Activated CD4-positive, alpha-beta T cell treated with anti-CD3 and anti-CD28 coated beads for 1 hour (primary cell): ENCODE measurements at places on chromosomes 16 and 17.

DNA sequence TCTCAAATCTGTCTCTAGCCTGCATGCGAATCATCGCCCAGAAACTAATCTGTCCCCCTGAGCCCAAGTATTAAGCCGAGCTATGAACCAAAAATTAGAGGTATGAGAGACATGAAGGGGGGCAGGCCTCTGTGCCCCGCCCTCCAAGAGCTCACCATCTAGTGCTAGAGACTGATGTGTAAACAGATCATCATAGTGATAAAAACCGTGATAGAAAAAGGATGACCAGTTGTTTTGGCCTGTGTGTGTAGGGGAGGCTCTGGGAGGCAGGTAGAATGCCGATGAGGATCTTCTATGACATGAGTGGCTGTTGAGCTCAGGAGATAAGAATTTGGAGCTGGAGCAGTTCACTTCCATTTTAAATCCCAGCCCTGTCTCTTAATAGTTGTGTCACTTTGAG lies 89.1 kb upstream of the TBX2 start:
- no peak for DNase-seq

DNA sequence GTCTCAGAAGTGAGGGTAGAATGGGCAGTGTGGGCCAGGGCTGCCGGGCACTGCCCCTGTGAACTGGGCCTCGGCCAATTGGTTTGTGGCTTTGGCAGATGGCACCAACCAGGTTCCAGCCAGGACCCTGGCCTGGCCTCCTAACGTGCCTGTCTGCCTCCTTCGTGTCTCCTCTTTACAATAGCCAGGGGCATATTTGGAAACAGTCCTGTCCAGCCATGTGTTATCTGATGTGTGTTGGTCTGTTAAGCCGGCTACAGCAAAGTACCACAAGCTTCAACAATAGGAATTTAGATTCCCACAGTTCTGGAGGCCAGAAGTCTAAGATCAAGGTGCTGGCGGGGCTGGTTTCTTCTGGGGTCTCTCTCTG lies 14.6 kb downstream of the CRISPLD2 start:
- no peak for DNase-seq

DNA sequence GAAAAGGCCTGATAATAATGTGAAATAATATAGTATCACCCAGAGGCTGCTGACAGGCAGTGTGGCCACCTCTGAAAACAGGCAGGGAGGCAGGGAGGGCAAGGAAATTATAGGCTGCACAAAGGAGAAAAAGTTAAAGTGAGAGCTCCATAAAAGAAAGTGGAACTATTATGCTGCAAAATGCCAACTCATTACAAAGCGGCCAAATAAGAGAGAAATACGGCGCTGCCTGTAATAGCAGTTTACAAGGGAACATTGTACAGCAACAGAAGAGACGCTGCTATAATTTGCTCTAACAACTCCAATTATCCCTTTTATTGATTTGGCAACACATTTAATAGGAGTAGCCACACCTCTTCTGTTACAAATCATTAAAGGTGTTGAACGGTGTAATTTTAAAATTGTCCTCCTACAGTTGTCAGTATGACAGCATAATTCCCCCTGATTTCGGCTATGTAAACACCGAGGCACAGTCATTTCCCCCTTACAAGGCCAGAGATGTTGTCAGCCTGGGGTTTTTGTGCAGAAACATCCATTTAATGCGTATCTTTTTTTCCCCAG lies 120.3 kb downstream of the MRM1 start:
- no peak for DNase-seq

- no peak for DNase-seq
Measured at GRCh38 chr16:8751481-8752311, 45.7 kb downstream of the TMEM186 start.

- no peak for DNase-seq
Measured at GRCh38 chr17:34269969-34270368, at the start of gene CCL7. CCL7 (plus strand) TSS chr17:34270221; CDS start chr17:34270291, 70 bp downstream.

GRCh38 chr17:74123350-74123749 lies 80.1 kb upstream of the RPL38 start:
- no peak for DNase-seq

DNA sequence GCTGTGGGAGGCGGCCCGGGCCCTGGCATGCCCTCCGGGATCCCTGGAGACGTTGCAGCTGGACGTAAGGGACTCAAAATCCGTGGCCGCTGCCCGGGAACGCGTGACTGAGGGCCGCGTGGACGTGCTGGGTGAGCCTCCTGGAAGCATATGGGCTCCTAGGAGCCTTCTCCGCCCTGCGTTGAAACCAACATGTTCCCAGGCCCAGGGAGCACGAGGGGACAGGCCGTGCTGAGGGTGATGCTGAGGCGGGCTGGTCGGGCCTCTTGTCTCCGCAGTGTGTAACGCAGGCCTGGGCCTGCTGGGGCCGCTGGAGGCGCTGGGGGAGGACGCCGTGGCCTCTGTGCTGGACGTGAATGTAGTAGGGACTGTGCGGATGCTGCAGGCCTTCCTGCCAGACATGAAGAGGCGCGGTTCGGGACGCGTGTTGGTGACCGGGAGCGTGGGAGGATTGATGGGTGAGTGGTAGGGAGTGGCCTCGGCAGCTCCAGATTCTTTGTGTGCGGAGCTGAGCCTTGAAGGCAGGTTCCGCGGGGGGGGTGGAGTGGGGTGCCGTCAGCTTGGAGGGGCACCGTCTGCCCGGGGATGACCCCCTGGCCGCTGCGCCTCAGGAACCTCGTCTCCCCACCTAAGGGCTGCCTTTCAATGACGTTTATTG lies 567 bp downstream of the HSD17B1 start:
- no peak for DNase-seq

GRCh38 chr16:17038415-17038814 lies 432.3 kb downstream of the XYLT1 start:
- no peak for DNase-seq

GRCh38 chr16:3546986-3547682 lies 30.1 kb downstream of the NLRC3 start:
- no peak for DNase-seq

GRCh38 chr17:75472119-75472518 lies 15.7 kb downstream of the TMEM94 start:
- no peak for DNase-seq

- no peak for DNase-seq
Measured at GRCh38 chr16:10616756-10617640, 36.6 kb upstream of the EMP2 start.

GRCh38 chr17:55002458-55002857 lies 33.9 kb downstream of the STXBP4 start:
- no peak for DNase-seq

GRCh38 chr16:67935402-67936123 lies 1.1 kb downstream of the PSMB10 start:
- DNase-seq: peak; percentile 88

- DNase-seq: no peak
Measured at GRCh38 chr16:51267681-51268080, 116.6 kb upstream of the SALL1 start.

DNA sequence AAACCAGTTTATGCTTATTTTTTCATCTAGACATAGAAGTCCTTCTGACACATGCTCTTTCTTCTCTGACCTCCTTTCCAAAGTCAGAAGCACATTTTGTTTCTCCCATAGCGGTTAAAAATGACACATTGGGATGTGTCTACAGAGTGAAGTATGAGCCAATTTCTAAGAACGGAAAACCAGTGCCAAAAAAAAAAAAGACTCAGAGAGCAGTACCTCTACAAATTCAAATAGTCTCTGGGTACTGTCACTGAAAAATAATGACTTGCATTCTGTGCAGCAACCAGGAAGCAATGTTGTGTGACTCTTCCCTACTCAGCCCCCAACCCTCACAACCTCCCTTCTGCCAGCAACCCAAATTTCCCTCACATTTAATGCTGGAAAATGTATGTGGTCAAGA lies 145.5 kb upstream of the PMFBP1 start:
- no peak for DNase-seq

DNA sequence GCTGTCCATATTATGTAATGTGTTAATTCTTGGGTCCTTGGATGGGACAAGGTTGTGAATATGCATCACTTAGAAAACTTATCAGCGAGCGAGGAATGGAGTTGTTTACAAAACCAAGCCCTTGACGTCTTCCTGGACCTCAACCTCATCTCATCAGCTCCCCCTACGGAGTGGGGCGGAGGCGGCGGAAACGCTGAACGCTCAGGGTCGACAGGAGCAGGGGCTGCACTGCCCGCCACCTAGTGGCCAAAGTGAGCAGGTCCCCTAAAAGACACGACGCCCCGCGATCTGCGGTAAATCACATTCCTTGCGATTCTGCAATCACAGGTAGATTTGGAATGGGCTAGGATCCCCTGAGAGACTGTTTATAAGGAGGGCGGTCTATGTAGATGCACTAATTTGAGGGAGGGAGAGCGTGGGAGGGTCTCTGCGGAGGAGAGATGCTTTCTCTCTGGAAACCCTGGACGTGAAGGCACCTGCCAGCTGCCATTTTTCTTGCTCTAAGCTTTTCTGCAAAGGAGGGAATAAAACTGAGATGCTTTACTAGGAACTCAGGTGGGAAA lies 5.4 kb upstream of the ICAM2 start:
- peak; percentile 86 for DNase-seq

DNA sequence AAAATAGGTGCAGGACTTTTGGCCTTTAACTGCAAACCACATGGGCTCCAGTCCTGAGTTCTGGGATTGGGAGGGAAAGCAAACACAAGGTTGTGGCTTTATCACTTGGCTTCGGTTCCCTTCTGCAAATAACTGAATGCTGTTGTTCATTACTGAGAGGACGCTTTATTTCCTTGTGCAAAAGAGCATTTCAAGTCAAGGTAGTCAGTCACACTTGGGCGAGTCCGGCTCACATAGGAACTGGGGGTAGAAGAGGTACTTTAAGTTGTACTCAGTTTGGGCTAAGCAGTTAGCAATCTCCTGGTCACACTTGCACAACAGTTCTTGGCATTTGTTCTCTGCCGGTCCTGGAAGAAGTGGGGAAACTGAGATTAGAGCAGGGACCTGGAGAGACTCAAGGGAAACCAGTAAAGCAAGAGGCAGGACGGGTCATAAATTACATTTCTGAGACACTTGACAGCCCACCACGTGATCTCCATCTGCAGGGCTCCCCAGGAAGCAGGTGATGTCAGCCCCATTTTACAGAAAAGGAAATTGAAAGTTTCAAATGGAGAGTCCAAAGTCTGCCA lies 21.6 kb downstream of the PLA2G10 start:
- no peak for DNase-seq

- DNase-seq: no peak
Measured at GRCh38 chr16:56426585-56426984, 1.2 kb upstream of the AMFR start.

DNA sequence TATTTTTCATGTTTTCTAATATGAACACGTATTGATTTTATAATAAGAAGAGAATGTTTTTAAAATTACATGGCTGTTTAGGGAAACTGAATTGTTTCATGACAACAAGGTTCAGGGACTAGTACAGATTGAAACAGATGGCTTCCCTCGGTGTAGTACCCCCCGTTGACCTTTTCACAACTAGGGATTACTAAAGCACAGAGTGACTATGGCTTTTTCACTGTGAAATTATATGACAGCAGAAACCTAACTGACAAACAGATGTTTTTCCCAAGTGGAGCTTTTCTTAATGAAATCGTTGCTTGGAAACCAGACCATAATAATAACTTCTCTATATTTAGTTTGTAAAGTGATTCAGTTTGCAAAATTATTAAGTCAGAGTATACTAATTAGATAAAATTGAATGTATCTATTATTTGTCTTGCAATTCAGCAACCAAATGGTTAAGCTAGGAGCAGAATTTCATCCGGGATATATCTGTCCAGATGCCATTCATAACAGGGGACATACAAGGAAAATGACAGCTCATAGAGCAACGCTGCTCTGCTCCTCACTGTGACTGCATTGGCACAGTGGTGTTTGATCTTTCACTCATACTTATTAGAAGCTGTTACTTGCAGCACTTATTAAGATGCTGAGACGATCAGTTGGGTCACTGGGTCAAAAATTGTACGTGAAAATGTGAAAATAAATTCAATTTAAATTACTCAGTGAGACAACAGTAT lies 111.7 kb downstream of the TANGO6 start:
- no peak for DNase-seq

DNA sequence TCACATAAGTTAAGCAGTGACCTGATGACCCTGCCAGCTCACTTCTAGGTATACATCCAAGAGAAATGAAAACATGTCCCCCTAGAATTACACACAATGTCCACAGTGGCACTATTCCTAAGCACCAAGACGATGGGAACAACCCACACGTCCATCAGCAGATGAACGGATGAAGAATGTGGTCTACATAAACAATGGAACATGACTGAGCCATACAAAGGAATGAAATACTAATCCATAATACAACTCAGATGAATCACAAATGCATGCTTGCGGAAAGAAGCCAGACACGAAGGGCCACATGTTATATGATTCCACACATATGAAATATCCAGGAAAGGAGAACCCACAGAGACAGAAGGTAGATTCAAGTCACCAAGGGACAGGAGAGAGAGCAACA lies 17.4 kb downstream of the USP22 start:
- DNase-seq: no peak

DNA sequence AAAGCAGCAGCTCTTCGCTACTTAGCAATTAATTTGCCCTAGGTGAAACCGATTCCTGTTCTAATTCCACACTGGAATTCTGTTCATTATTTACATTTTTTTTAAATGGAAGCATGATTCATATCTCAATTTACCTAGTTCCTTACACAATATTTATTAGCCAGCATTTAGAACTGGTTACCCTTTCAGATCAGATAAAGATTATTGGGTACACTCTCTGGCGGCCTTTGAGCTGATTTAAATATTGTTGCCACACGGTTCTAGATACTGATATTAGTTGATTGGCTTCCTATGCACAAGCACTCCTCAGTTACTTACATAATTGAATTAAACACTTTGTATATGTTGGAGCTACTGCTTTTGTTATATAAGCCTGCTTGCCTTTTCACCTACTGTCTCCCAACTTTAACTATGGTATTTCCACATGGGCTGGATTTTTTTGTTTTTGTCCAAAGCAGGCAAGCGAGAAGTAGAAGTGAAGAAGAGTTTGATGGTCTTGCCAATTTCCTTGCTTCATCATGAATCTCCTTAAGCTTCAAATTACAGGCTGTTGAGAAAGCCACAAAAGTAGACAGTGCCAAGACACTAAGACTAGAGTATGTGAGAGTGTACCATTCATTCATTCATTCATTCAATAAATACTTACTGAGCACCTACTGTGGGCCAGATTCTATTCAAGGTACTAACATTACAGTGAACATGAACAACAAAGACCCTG lies 3.9 kb upstream of the ALDH3A2 start:
- no peak for DNase-seq

GRCh38 chr17:58308173-58308984 lies 20.2 kb downstream of the TSPOAP1 start:
- no peak for DNase-seq
